NCI-H1436 treated with DMSO at 0.1 percent for 48 hours (cell line): ENCODE measurements at places on chromosomes 6 and 20.

DNA sequence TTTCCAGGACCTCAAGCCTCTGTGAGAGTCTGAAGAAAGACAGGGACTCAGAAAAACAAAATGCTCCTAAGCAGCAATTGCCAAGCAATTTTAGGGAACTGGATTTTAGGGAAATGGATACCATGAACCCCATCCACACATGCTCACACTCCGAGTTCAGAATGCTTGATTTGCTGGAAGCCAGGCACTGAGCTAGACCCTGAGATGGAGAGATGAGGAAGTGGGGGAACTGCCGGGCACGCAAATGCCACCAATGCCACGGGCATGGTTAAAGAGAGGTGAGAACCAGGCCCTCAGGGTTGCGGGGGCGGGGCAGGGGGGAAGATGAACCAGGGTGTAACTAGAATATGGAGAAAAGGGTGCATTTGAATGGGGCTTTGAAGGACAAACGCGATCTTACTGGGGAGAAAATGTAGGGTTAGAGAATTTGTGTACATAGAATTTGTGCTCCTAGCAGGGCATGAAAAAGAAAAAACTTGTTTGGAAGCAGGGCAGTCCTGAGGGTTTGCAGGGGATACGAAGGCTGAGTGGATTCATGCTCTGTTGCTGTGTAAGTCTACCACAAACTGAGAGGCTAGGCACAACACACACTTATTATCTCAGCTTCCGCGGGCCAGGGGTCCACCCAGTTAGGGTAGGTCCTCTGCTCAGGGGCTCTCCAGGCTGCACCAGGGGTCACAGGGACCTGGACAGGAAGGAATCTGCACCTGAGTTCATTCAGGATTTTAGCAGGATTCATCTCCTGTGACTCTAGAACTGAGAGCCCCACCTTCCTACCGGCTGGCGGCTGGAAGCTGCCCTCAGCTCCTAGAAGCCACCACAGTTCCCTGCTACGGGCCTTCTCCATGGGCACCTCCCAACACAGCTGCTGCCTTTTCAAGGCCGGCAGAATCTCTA is 108.0 kb downstream of the SNX5 start:
- no peak for DNase-seq

DNA sequence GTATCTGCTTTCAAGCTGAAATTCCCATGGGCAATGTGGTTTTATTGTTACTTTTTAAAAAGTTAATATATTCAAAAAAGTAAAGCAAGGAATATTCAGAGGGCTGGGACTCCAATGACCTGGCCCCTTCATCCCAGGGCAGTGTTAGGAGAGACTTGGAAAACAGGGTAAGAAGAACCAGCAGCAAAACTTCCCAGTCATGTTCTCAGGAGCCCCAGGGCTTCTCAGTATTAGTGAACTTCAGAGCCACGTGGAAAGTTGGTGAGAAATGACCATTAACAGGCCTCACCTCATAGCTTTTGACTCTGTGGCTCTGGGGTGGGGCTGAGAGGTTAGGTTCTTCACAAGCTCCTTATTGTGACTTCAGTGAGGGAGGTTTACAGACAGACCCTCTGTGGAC is 230.4 kb upstream of the KCNG1 start:
- DNase-seq = no peak

DNA sequence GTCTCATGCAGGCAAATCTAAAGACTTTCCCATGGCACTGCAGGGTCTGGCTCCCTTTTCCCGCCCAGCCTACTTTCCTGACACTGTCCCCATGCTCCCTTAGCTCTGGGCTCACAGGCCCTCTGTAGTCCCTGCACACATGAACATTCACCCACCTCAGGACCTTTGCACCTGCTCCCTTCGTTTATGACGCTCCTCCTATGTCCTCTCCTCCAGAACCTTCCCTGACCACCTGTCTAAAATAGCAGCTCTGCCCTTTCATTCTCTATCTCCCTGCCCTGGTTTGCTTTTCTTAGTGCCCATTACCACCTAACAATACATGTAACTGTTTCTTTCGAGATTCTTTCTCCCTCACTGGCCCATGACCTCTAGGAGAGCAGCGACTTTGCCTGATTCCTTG is 22.3 kb downstream of the HM13 start:
- no peak for DNase-seq

DNA sequence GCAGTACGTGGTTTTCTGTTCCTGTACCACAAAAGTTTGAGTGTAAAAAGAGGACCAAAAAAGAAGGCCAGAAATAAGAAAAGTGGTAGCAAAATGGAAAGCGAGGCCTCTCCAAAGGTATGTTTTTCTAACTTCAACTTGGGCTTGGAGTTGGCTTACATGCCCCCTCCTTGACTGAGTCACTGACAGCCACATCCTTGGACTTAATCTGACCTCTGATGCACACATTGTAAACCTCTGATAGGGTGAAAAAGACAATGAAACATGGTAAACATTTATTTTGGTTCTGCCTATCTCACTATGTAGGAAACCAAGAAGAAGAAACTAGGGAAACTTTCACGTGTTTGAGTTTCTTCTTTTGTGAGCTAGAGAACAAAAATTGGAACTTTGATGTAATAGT is 503.2 kb upstream of the ID4 start:
- DNase-seq = no peak

GRCh38 chr6:118761645-118762044 is 110.3 kb upstream of the CEP85L start:
- DNase-seq = no peak

GRCh38 chr20:50017576-50018248 is 34.9 kb downstream of the SNAI1 start:
- no peak for DNase-seq

DNA sequence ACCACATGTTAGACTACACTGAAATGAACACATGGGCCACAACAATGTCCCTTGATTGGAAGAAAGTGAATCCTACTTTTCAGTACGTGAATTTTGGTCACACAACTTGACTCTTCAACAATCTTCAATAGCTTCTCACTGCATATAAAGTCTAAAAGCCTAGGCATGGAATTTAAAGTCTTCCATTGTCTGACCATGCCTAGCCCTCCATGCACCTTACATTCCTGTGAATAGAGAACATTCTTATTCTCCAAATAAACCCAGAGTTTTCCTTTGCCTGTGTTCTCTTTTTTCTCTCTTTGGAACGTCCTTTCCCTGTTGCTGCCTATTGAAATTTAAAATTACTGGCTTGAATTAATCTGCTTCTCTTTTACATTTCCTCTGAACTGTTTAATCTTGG is 207.5 kb downstream of the ASCC3 start:
- no peak for DNase-seq

- no peak for DNase-seq
These were observed 927 bp downstream of the IL20RA start for GRCh38 chr6:137043710-137044365.

GRCh38 chr20:61732511-61733210 is 333.0 kb downstream of the TAF4 start:
- no peak for DNase-seq

GRCh38 chr6:165637586-165637985 is 25.5 kb downstream of the PDE10A start:
- DNase-seq = no peak

DNA sequence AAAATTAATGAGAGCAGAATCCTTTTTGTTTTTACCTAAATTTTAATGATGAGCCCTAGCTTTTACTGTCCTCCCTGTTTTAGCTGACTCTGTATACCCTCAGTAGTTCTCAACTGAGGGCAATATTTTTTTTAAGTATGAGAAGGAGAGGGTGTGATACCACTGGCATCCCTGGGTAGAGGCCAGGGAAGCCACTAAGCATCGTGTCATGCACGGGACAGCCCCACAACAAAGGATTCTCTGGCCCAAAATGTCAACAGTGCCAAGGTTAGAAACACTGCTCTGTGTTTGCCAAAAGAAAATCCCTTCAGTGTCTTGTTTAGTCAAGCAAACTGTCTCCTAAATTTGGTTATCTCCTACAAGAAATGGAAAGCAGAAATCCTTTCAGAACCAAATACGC is 210.4 kb downstream of the KCNQ5 start:
- no peak for DNase-seq

GRCh38 chr6:75374961-75375400 is 90.4 kb upstream of the TMEM30A start:
- no peak for DNase-seq

DNA sequence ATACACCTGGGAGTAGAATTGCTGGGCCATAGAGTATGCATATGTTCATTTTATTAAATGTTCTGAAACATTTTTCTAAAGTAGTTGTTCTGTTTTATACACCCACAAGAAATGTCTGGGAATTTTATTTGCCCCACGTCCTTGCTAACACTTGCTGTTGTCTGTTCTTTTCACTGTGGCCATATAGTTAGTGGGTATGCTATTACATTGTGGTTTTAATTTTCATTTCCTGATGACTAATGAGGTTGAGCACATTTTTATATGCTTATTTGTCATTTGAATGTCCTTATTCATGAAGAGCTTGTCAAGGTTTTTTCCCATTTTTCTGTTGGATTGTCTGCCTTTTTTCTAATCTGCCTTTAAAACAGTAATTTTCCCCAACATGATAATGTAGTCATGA is 41.5 kb upstream of the TGM3 start:
- no peak for DNase-seq

GRCh38 chr6:36104836-36105235 is 25.5 kb upstream of the MAPK13 start:
- DNase-seq = no peak

- no peak for DNase-seq
These were observed 7.9 kb downstream of the TGM3 start for GRCh38 chr20:2303673-2304072.

- no peak for DNase-seq
These were observed 2.8 kb downstream of the RTN4IP1 start for GRCh38 chr6:106626485-106626884.

DNA sequence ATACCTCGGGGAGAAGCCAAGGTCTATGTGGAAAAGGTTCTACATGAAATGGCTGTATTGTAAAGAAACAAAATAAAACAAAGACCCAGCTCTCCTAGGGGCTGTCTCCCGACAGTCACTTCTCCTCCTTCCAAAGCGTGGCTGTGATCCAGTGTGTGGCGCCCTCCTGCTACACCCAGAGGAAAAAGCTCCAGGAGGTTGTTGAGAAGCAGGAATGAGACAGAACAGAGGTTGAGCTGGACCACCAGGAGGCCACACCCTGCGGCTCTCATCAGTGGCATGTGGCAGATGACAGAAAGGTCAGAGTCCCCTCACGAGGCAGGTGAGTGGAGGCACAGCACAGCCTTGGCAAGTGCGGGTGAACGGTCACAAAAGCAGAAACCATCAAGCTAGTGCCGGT is 236.0 kb downstream of the TBXT start:
- DNase-seq = no peak

DNA sequence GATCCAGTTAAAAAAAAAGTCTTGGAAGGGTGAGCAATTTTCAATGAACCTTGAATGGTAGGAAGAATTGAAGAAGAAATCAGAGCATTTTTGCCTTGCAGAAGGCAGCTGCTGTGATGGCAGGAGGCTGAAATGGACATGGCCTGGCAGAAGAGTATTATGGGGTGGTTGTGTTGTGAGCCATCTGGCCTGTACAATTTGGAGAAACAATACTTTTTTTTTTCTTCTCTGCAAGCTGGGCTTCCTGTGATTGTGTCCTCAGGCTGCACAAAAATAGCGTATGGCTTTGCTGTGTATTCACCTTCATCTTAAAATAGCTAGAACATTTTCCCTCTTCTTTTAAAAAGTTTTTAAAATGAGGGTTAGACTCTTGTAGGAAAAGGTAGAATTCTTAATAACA is 21.4 kb downstream of the SYCP2L start:
- no peak for DNase-seq

DNA sequence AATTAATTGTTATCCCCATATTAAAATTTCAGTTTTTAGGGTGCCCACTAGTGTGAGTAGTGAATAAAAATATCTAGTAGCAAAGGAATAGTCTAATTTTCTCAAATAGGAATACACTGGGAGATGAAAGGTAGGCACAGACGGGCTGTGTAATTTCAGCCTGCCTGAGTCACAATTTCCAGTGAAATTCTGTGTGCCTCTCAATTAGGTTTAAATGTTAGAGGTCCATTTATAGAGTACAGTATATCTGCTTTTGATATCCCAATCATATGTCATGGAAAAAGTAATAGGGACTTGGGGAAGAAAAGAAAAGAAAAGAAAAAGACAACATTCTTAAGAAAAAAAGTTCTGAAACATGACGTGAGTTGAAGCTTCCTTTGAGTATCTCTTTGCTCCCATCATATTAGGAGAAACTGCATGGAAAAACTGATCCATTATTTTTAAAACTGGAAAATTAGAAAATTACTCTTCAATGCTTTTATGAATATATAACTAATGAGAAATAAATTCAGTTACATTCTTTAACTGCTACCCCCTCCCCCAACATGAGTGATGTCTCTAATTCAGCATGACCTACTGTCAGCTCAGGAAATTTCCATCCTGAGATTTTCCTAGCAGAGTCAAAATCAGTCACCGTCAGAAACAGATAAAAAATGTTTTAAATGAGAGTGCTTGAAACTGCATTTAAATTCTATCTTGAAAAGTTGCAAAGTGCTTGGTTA is 473.8 kb upstream of the HSF2 start:
- DNase-seq = no peak

GRCh38 chr20:33812152-33812849 is 1.2 kb downstream of the CHMP4B start:
- no peak for DNase-seq

DNA sequence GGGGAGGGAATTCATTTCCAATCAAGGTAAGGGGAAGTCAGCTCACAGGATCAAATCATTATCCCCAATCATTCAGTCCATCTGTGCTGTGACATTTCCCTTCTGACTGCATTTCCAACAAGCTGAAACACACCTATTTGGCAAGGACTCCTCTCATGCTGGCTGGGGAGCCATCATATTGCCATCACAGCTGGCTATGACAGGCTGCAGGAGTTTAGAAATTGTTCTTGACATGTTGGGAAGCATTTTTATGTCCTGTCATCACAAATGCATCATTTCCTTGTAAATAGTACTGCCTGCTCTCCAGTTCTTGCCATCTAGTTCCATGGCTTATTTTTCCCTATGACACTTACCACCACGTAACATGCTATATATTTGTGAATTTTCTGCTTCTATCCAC is 113.9 kb upstream of the TMEM170B start:
- no peak for DNase-seq

DNA sequence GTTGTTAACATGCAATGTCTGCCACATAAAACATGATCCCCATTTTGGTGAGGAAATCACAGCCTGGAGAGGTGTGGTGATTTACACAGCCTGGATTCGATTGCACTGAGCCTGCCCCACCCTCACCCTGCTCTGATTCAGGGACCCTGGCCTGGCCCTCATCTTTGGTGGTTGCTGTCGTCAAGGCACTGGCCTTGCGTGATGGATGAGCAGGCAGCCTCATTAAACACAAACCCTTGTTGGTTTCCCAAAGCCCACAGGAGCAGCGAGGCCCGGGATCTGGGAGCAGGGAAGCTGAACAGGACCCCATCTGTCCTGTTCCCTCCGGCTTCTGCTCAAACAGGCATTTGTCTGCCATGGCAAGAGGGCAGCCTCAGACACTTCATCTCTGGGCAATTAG is 70.8 kb downstream of the CHMP4B start:
- DNase-seq = no peak

GRCh38 chr6:7132398-7133035 is 24.8 kb downstream of the RREB1 start:
- DNase-seq = no peak
